CD14-positive monocyte (primary cell): ENCODE measurements at places on chromosomes 6 and 20. TPM values are rescaled to one million over a fixed set of nuclear protein-coding genes. Genes with fewer than 3 reads are reported as not detected.

The MCCD1 gene
- polyA plus RNA-seq, result not detected

The CDC5L gene
- 10.2 TPM for polyA plus RNA-seq

The GMPR gene
- polyA plus RNA-seq, result 3.2 TPM

The DEF6 gene
- 59.3 TPM for polyA plus RNA-seq

The VSTM2L gene
- polyA plus RNA-seq, result not detected

The SDC4 gene
- polyA plus RNA-seq, result 1.3 and 5.1 TPM in 2 replicates

GRCh38 chr6:64014595-64014994 lies 379.0 kb downstream of the PHF3 start:
- no peaks in the 10 kb centered on the region for H3K27me3 ChIP-seq
- H3K36me3 ChIP-seq, result no peaks in the 10 kb centered on the region
- no peak for DNase-seq
- no peak overlapping the region for H3K4me3 ChIP-seq
- H3K27ac ChIP-seq, result no peak overlapping the region
- H3K4me1 ChIP-seq, result no peaks in the 10 kb centered on the region

GRCh38 chr6:49645139-49645538 lies 8.5 kb upstream of the RHAG start:
- no peak for DNase-seq
- no peaks in the 10 kb centered on the region for H3K36me3 ChIP-seq

DNA sequence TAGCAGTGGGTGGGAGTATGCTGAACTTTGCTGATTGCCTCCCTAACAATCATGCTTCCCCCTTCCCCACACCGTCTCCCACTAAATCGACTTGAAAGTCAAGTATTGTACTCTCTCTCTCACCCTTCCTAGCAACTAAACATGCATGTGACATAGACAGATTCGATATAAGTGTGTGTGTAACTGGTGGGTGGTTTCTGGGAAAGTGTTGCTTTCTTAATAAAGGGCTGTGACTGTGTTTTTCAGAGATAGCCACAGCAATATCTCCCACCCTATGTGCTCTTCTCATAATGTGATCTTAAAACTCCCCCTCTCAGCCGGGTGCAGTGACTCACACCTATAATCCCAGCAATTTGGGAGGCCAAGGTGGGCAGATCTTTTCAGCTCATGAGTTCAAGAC lies 49.3 kb upstream of the E2F3 start:
- no peaks in the 10 kb centered on the region for H3K27me3 ChIP-seq
- H3K27ac ChIP-seq, result no peak overlapping the region
- H3K4me1 ChIP-seq, result no peaks in the 10 kb centered on the region

DNA sequence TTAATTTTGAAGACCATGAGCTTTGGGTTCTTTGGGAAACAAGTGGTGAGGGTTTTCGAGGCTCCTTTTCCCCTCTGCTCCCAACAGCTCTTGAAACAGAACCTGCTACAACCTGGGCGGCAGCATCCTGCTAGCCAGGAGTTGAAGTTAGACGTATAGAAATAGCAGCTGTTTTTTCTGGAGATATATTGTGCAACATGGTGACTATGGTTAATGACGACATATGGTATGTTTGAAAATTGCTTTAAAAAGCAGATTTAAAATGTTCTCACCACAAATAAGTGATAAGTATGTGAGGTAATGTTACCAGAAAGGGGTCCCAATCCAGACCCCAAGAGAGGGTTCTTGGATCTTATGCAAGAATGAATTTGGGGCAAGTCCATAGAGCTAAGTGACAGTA lies 138.9 kb downstream of the PDE7B start:
- H3K4me3 ChIP-seq, result no peak overlapping the region
- H3K27ac ChIP-seq, result no peak overlapping the region
- peak; percentile 17 for DNase-seq
- H3K36me3 ChIP-seq, result no peaks in the 10 kb centered on the region
- peaks cover 31% of the 10 kb centered on the region for H3K4me1 ChIP-seq
- no peaks in the 10 kb centered on the region for H3K27me3 ChIP-seq

DNA sequence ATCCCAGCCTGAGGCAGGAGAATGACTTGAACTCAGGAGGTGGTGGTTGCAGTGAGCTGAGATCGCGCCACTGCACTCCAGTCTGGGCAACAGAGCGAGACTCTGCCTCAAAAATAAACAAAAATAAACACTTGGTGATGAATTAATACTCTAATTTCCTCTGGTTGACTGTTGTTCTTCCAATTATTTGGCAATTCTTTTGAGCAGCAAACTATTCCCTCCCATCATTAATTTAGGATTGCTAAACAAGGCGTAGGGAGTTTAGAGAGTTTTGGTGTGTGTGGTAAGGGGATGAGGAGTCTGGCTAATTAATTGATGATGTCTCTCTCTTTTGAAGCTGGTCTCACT lies 2.7 kb upstream of the ID1 start:
- no peak for DNase-seq
- H3K27ac ChIP-seq, result no peak overlapping the region
- H3K27me3 ChIP-seq, result peaks cover 8% of the 10 kb centered on the region
- H3K4me1 ChIP-seq, result peaks cover 42% of the 10 kb centered on the region
- no peak overlapping the region for H3K4me3 ChIP-seq

GRCh38 chr6:14757418-14757817 lies 488.5 kb upstream of the JARID2 start:
- DNase-seq, result no peak
- no peaks in the 10 kb centered on the region for H3K27me3 ChIP-seq
- H3K27ac ChIP-seq, result no peak overlapping the region
- H3K4me3 ChIP-seq, result no peak overlapping the region

- no peak overlapping the region for H3K4me3 ChIP-seq
- H3K27me3 ChIP-seq, result peaks cover 6% of the 10 kb centered on the region
- no peak for DNase-seq
Observed at GRCh38 chr20:63151554-63152321, 64.2 kb downstream of the YTHDF1 start.

DNA sequence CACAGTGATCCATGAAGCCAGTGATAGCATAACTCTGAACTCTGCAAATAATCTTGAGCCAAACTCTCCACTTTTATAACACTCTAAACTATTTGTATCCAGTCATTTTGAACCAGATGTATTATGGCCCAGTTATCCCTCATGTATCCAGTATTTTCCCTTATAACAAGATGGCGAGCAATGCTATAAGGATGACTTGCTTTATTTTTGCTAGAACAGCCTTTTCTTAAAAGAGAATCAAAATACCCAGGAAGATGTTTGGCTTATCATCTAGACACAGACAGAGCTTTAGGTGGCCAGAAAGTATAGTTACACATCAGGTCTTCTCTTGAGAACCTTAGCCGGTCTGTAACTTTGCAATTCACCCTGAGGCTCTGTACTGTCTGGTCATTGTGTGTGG lies 81.0 kb downstream of the DOK5 start:
- H3K27ac ChIP-seq, result no peak overlapping the region
- H3K4me1 ChIP-seq, result no peaks in the 10 kb centered on the region
- DNase-seq, result no peak
- no peaks in the 10 kb centered on the region for H3K36me3 ChIP-seq
- H3K27me3 ChIP-seq, result no peaks in the 10 kb centered on the region
- H3K4me3 ChIP-seq, result no peak overlapping the region
